ENCODE measurements at places on chromosomes 3 and 15. TPM values are rescaled to one million over a fixed set of nuclear protein-coding genes. Genes with fewer than 3 reads are reported as not detected.

MITF gene
- 0.81 TPM for total RNA-seq

DNA sequence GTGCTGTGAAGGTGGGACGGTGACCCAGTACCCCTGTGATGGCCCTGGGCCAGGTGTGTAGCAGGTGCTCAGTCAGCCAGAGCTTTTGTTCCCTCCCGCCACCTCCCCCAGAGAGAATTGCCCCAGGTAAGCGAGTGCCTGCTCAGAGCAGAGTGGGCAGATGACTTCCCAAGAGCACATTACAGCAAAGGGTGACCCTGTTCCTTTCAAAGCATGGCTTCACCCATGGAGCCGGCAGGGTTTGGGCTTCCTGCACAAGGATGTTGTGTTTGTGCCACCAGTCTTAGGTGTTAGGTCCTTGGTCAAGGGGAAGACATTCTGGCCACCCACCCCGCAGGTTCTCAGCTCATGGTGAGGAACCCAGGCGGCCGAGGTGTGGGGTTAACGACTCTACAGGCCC lies 30.7 kb downstream of the SLC6A6 start:
- no peak overlapping the region for H3K27ac ChIP-seq
- peaks cover 3% of the 10 kb centered on the region for H3K4me1 ChIP-seq
- H3K27me3 ChIP-seq, result no peaks in the 10 kb centered on the region
- H3K36me3 ChIP-seq, result no peaks in the 10 kb centered on the region

PCSK6 gene
- 4.0 TPM for total RNA-seq

DNA sequence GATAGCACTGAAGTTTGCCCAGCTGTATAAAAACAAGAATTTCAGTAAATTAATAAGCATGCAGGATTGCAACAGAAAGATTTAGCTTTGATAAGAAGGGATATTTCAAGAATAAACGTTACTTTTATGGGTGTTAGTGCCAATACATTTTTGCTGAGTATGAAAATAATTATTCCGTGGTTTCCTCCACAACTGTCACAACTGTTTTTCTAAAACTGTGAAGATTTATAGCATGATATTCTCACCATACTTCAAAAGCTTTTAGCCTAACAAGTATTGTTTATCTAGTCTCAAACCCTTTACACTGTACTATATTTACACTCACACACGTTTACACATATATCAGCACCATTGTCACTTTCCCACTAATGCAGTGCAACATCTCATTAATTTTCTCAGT lies 200.5 kb downstream of the TPRG1 start:
- peaks cover 3% of the 10 kb centered on the region for H3K4me1 ChIP-seq
- no peak overlapping the region for H3K27ac ChIP-seq
- no peak for DNase-seq
- H3K36me3 ChIP-seq, result no peaks in the 10 kb centered on the region
- H3K4me3 ChIP-seq, result no peak overlapping the region
- no peaks in the 10 kb centered on the region for H3K27me3 ChIP-seq

- H3K4me3 ChIP-seq, result no peak overlapping the region
- no peak overlapping the region for H3K27ac ChIP-seq
- DNase-seq, result peak; percentile 94
- H3K4me1 ChIP-seq, result peaks cover 11% of the 10 kb centered on the region
These were observed 18.6 kb downstream of the FAM174B start for GRCh38 chr15:92636908-92637481.

GPR27 gene
- 17.7 TPM for total RNA-seq

- H3K36me3 ChIP-seq, result peaks cover 41% of the 10 kb centered on the region
- H3K27ac ChIP-seq, result no peak overlapping the region
- no peaks in the 10 kb centered on the region for H3K27me3 ChIP-seq
- peak; percentile 53 for DNase-seq
These were observed 2.8 kb upstream of the SMCO1 start for GRCh38 chr3:196517919-196518318.

GRCh38 chr15:49309889-49310288 lies 113.2 kb upstream of the FGF7 start:
- no peak overlapping the region for H3K27ac ChIP-seq
- no peaks in the 10 kb centered on the region for H3K4me1 ChIP-seq
- no peak overlapping the region for H3K4me3 ChIP-seq

NEK11 gene
- total RNA-seq, result 1.3 TPM

DNA sequence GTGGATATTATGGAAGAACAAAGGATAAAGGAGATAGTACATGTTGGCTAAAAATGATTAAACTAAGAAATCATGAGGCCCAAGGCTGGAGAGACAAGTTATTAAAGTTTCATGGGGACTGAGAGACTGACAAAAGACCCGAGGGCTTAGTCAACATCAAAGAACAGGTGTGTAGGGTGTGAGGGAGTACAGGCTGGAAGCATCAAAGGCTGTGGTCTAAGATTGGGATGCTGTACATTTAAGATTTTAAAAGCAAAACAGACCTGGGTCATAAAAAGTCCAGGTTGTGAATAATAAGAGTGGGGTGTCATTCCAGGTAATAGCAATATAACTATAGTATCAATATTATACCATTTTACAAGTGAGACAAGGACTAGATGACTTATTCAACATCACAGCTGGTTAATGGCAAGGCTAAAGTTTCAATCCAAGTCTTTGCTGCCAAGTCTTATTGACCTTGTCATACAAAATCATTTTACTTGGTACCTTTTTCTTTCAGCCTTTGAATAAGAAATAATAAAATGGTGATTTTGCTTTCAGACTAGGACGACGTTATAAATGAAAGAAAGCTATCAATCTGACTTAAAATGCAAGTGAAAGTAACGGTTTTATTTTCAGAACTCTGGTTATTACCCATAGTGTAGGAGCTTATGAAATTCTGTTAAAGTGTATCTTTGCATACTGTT lies 211.6 kb downstream of the TNIK start:
- H3K27ac ChIP-seq, result no peak overlapping the region
- no peaks in the 10 kb centered on the region for H3K27me3 ChIP-seq
- no peak for DNase-seq
- H3K4me3 ChIP-seq, result no peak overlapping the region
- H3K4me1 ChIP-seq, result no peaks in the 10 kb centered on the region

DNA sequence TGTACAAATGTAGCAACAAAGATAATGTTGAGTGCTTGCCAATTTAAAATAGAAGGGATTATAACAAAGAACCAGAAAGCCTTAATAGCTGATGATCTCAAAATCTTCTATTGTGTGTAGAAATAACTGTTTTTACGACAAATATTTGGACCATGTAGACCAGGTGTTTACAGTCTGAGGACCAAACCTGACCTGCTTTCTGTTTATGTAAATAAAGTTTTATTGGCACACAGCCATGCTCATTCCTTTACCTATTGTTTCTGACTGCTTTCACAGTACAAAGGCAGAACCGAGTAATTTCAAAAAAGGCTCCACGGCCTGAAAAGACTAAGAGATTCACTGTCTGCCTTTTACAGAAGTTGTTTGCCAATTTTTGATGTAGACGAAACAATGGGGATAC lies 91.8 kb downstream of the GOLIM4 start:
- H3K27ac ChIP-seq, result no peak overlapping the region
- no peaks in the 10 kb centered on the region for H3K36me3 ChIP-seq
- H3K27me3 ChIP-seq, result no peaks in the 10 kb centered on the region

DNA sequence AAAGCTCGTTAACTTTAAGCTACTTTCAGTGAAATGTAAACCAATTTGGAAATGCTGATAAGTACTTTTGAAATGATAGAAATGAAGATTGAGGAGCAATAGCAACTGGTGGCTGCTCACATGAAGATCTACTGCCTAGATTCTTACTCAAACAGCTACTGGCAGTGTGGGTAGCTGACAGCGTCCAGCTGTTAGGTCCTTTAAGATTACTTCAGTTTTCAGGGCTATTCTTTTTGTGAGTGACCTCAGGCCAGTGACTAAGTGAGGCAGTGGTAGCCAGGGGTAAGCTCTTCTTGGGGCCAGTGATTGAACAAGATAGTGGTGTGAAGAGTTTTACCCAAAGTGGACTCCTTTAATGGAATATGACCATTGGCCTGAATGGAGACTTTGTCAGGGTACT lies 41.3 kb downstream of the NECTIN3 start:
- peaks cover 8% of the 10 kb centered on the region for H3K36me3 ChIP-seq
- no peak overlapping the region for H3K4me3 ChIP-seq
- DNase-seq, result no peak

AGBL1 gene
- total RNA-seq, result not detected
